ENCODE measurements at places on chromosomes 12 and 14.

GRCh38 chr12:104414581-104415341, 42.0 kb upstream of the CHST11 start:
- DNase-seq: no peak

DNA sequence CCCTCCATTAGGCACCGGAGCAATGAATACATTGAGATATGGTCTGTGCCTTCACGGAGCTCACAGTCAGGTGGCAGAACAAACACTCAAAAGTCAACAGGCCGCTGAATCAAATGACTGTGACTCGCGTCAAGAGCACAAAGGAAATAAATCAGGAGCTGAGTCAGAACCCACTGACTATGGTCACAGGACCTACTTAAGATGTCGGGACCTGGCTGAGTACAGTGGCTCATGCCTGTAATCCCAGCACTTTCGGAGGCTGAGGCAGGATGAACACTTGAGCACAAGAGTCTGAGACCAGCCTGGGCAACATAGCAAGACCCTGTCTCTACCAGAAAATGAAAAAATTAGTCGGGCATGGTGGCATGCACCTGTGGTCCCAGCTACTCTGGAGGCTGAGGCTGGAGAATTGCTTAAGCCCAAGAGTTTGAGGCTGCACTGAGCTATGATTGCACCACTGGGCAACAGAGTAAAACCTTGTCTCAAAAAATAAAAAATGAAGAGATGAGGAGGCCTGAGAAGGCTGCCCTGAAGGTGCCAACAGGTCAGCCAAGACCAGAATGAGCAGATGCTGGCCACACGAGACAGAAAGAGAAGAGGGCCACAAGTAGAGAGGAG, 19.9 kb downstream of the TMEM233 start:
- no peak for DNase-seq

DNA sequence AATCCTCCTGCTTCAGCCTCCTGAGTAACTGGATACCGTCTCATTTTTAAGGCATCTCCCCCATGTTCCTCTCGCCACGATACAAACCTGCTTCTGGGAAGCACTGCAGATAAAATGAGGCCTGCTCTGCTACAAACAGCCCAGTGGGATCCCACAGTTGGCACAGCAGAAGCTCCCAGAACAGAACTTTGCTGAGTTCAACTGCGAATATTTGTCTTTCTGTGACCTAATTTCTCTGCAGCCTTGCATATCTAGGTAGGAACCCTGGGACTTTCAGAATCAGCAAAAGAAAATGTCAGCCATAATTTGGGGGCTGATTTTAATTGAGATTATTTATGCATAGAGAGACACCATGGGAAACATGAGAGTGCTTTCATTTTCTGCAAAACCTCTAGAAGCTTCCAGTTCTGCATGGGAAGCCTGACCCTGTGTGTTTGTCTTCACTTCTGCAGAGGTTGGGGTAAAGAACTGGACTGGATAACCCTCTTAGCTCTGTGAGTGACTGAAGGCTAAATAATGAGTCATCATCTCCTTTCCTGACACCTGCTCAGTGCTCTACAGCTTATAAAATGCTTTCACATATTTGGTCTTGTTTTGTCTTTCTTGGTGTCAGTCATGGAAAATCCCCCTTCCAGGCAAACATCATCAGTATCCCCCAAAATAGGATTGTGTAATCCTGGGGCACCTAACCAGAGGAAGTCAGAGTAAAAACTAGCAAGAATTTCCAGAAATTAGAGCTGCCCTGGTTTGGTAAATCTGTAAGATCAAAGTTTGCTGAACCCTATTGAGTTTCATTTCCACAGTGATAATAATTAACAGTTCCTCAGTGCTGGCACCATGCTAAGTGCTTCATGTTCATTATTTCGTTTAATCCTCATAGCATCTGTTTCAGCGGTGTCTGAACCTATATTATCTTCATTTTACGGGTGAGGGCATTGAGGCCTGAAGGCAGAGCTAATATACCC, 185.8 kb downstream of the SLC15A4 start:
- DNase-seq: peak; percentile 6

GRCh38 chr14:53331921-53332320, 178.8 kb upstream of the DDHD1 start:
- no peak for DNase-seq

GRCh38 chr14:21308132-21308478, 28.2 kb downstream of the RPGRIP1 start:
- DNase-seq: no peak

GRCh38 chr14:21860172-21860571, 186.6 kb upstream of the OR4E1 start:
- DNase-seq: no peak

Measured in right kidney (tissue), 9 donors.